Esophagus muscularis mucosa (tissue), 4 donors: ENCODE measurements at places on chromosomes 2 and 18.

DNA sequence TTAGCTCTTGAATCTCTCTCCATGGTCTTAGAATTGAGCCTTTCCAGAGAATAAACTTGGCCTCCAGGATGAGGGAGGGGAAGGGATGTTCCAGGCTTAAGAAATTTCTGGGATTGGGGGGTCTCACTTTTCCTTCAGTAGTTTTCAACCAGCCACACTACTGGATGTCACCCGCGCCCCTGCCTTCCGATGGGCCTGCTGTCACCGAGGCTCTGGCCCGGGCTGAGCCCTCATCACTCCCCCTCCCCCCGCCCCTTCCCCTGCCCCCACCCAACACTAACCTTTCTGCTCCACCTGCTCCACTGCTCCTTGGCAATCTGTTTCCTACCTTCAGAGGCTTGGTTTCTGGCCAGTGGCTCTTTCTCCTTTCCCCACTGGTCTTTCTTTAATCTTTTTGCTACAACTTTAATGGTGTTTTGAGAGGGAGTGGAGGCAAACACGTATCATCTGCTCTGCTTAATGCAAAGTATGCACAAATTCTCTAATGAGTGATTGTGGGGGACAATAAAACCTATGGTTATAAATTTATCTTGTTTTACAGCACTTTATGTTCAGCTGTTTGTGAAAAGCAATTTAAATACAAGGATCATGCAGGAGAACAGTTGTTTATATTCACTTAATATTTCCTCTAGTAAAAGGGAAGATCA lies 155.1 kb downstream of the WDSUB1 start:
- no peak for DNase-seq

DNA sequence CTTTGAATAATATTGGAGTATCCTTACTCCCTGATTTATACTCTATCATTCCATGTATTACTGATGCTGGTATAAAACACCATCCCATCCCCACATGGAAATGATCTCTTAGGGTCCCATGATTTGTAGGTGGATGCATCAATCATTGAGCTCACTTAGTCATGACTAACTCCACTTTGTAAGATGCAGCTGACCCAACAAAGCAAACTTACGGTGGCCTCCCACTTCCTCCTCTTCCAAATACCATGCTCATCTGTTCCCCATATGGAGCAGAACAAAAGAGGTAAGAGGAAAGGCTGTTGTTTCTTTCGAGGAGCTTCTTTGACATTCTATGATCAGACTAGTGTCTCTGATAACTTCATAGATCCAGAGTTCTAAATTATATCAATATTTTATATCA lies 640.2 kb upstream of the SLC39A10 start:
- no peak for DNase-seq

DNA sequence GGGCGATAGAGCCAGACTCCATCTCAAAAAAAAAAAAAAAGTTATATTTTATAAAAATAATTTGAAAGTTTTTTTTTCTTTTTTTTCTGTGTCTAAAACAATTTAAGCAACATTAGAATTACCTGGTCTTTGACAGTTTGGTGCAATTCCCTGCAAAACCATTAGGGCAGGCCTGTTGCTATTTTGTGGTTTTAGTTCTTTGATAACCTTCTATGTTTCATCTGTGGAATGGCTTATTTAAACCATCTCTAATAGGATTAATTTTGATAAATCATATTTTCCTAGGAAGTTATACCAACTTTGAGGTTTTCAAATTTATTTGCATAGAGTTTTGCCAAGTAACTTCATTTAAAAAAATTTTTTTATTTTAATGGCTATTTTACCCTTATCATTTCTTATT lies 141.2 kb upstream of the TWIST2 start:
- DNase-seq, result no peak

DNA sequence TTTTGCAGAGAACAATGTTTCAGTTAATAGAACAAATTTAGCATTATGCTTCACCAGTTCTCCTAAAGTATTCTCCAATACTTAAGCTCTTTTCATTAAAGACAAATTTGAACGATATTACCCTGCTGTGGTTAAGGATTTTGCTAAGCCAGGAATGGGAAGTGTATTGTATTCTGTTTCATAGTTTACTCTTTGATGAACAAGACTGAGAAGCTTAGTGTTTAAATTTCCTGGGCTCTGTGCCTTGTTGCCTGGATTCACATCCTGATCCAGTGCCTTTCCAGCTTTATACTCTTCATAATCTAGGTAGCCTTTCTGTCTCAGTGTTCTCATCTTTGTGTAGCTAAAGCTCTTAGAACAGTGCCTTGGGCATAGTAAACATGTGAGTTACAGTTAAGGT lies 58.6 kb upstream of the GLS start:
- no peak for DNase-seq
